ENCODE measurements at places on chromosomes 4 and X. TPM values are rescaled to one million over a fixed set of nuclear protein-coding genes. Genes with fewer than 3 reads are reported as not detected.

ARAP2 gene
- total RNA-seq, result 8.3 TPM

FHDC1 gene
- 3.7 TPM for total RNA-seq

FAM47B gene
- total RNA-seq, result not detected

DNA sequence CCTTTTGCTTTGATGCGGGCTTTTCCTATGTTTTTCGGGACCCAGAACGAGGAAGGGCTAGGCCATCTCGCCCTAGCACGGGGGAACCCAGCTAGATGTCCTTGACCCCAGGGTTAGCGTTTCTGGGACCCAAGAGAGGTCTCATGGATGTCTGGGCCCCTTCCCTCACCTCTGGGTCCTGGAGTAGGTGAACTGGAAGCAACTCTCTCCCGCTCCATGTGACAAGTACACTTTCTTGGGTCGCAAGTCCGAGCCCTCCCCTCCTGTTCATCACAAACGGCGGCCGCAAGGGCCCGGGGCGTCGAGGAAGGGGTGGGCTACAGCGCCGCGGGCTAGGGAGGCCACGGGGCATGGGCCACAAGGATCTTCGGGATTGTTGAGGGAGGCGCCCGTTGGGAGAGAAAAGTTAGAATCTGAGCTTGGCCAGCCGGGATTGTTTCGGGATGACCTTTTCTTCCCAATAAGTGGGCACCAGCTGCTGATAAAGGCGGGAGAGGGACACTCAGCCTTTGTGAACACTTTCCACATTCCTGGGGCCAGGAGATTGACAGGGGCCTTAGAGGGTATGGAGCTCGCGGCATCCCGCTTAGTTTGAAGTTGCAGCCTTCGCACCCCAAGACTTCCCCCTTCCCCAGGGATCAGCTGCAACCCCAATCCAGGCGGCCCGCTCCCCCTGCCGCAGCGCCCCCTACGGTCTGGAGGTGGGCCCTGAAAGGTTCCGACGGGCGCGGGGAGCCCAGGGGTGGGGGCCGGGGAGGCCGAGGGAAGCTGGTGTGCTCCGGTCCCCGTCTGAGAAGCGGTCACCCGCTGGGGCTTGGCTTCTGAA, 136.9 kb upstream of the ZIC3 start:
- DNase-seq, result no peak

DNA sequence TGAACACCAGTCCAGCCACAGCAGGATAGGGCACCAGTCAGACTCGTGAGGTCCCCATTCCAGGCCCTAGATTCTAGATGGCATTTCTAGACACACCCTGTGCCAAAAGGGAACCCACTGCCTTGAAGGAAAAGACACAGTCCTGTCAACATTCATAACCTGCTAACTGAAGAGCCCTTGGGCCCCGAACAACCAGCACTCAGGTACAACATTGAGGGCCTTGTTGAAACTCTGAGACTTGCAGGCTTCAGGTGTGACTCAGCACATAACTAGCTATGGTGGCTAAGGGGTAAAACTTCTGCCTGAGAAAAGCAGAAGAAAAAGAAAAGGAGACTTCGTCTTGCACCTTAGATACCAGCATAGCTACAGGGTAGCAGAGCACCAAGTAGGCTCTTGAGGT, 252.9 kb upstream of the GRID2 start:
- no peak for DNase-seq

- no peak for DNase-seq
Measured at GRCh38 chr4:102625232-102625930, 124.2 kb downstream of the NFKB1 start.

Data from kidney epithelial cell (primary cell).